NCI-H1694 treated with DMSO at 0.1 percent for 48 hours (cell line): ENCODE measurements at places on chromosomes 3 and 15.
A peak's percentile ranks its signal among the peaks of the same experiment; 100 is the strongest.

- no peak for DNase-seq
These were observed 179.6 kb downstream of the NSMCE3 start for GRCh38 chr15:29089731-29090616.

DNA sequence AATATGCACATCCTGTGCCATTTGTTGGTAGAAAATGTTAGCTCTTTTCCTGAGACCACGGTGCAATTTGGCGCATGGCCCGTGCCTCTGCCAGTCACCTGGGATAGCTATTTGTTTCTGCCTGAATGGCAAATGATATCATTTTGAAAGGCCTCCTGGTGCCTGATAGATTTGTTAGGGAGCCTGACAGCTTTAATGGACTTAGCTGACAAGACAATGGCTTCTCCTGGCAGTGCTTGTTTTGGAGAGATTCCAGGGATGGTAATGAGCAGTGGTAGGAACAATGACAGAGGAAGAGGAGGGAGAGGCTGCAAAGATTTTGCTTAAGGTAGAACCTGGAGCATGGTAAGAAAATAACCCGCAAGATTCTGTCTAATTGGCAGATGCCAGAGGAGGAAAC is 268.5 kb downstream of the CLSTN2 start:
- DNase-seq: peak; percentile 85

DNA sequence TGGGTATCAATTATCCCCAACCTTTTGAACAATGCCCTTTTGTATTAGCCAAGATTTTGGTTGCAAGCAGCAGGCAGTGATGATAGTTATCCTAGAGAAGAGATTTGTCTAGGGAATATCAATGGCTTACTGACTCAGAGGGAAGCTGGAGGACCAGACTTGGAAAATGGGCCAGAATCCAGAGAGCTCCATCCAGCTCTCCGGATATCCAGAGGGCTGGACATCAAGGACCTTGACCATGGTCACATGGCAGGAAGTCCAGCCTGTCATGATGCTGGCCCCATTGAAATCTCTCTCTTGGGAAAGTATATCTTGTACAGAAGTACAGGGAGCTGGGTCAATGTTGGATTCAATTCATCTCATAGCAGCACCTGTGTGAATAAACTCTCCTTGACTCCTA is 148.5 kb upstream of the PDZRN3 start:
- no peak for DNase-seq

DNA sequence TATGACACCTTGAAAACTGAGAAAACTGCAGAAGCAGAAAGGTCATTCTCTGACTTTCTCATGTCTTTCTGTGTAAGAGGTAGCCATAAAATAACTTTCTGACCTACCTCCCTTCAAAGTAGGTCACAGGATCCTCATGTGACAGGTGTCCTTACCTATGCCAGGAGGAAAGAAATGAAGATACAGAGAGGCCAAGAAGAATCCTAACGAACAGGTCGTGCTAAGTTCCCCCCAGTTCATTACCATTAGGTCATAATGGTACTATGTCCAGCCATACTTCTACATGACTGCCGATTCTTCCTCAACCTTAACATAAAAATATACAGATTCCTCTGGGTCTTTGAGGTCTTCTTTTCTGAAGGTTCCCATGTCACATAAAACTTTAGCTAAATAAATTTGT is 118.6 kb downstream of the FOXB1 start:
- DNase-seq: no peak

- DNase-seq: no peak
These were observed 84.3 kb downstream of the MB21D2 start for GRCh38 chr3:192833177-192833890.

DNA sequence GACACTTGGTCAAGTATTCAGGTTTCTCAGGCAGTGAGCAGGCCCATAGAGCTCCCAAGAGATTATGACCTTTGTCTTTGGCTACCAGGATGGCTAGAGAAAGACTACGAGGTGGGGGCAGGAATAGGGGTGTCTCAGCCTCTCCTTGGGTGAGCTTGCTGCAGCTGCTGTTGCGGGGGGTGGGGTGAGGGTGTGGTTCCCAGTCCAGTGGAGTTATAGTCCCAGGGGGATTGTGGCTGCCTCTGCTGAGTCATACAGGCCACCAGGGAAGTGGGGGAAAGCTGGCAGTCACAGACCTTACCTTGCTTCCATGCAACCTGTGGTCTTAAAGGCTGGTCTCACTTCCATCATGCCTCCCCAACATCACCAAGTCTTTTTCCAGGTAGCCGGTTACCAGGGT is 31.7 kb downstream of the ATP2C1 start:
- DNase-seq: no peak

- DNase-seq: no peak
These were observed 102.4 kb downstream of the FRMD4B start for GRCh38 chr3:69283496-69283895.

- DNase-seq: no peak
These were observed 198.3 kb downstream of the ERC2 start for GRCh38 chr3:56269755-56270535.

DNA sequence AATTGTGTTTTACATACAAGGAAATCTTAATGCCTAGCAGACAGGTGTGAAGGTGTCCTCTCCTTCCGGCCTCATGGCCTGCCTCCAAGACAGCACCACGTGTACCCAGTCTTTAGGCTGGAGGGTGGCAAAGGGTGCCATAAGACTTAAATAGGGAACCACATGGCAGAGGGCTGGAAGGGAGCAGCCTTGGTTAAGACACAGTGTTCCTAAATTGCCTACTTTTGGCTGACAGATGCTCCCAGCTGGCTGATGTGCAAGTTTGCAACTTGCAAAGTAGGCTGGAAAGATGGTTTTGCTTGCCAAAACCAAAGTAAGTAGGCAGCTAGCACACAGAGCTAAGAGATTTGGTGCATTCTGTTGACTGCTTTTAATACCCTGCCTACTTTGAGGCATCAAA is 45.2 kb downstream of the CCNB2 start:
- DNase-seq: no peak

DNA sequence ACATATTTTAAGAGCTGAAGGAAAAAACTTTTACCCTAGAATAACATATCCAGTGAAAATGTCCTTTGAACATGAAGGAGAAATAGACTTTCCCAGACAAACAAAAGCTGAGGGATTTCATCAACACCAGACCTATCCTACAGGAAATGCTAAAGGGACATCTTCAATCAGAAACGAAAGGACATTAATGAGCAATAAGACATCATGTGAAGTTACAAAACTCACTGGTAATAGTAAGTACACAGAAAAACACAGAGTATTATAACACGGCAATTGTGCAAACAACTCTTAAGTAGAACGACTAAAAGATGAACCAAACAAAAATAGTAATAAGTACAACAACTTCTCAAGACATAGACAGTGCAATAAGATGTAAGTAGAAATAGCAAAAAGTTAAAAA is 3.5 kb upstream of the ZSCAN2 start:
- no peak for DNase-seq

- DNase-seq: no peak
These were observed 11.4 kb upstream of the HEG1 start for GRCh38 chr3:125067225-125067624.

GRCh38 chr3:85781806-85782205 is 823.0 kb downstream of the CADM2 start:
- no peak for DNase-seq

DNA sequence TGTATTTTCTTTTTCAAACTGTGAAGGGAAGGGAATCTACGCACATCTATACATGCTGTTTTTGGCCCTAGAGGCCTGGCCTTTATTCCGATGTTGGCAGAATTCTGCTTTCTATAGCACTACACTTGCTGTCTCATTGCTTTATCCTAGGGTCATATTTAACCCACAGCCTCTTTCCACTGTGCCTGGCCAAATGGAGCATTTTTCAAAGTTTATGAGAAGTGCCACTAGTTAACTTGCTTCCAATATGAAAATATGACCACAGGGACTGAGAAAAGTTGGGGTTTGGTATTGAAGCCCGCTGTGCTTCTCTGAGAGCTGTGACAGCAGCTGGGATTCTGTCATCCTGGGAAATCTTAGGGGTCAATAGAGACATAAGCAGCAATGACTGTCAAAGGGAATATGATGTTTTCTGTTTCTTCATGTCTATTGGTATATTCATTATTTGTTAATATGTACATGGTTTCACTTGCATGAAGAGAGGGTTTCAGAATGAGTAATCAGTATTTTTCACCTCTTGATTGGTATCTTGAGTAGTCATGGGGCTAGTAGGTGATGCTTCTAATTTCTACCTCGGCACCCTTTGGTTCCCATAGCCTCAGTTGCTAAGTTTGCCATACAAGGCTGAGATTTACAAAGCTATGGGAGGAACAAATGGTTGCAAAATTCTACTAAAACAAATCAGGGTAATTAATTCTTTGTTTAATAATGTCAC is 275.8 kb upstream of the RBMS3 start:
- DNase-seq: no peak

GRCh38 chr3:183802989-183803388 is 22.4 kb downstream of the MAP6D1 start:
- no peak for DNase-seq

GRCh38 chr15:60971732-60972131 is 257.4 kb downstream of the RORA start:
- no peak for DNase-seq

GRCh38 chr3:121515313-121515712 is 30.5 kb downstream of the POLQ start:
- peak; percentile 44 for DNase-seq

DNA sequence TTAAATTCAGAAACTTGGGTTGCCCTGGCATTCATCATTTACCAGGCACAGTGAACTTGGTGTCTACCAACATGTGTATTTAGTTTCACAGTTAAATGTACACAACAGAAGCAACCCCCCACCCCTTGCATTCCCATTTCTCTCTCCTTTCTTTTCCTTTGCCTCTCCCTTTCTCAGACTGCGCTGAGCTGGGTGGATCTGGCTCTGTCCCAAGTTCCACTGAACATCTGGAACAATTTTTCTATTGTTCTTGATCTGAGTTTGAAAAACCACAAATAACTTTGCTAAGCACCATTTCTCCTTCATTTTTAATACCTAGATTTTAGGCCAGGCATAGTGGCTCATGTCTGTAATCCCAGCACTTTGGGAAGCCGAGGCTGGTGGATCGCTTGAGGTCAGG is 242.2 kb downstream of the ABHD5 start:
- DNase-seq: no peak

GRCh38 chr3:154851644-154852043 is 228.5 kb upstream of the MME start:
- no peak for DNase-seq

GRCh38 chr3:193049935-193050334 is 132.3 kb upstream of the MB21D2 start:
- no peak for DNase-seq

DNA sequence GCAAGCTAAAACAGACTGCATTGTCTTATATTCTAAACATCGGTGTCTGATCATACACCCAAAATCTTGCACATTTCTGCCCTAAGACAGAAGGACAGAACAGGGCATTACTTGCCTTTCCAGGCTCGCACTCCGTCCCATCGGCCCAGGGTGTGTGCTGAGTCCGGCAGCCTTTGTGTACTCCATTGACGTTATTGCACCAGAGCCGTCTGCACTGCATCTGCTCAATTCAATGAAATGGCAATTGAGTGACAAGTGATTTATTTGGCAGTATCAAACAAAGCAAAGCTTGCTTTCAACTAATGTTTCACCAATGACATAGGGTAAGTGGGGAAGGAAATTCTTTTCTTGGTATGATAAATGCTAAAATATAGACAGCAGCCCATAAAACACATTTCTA is 40.0 kb downstream of the ADAMTS9 start:
- DNase-seq: no peak

DNA sequence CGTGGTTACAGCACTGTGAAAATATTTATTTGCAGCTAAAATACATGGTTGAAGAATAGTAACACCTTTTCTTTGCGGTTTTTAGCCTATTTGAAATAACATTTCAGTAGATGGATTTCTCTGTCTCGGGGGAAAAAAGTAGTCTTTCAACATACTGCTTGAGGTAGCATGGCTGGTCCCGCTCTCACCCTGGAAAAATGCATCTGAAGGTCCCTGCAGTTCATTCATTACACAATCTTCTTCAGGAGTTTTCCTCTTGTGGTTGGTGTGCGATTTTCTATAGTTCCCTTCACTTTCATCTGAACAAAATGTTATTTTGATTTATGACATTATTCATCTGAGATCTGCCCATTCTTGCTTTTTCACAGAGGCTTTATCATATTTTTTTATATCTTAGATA is 75.9 kb downstream of the STRIT1 start:
- DNase-seq: no peak

DNA sequence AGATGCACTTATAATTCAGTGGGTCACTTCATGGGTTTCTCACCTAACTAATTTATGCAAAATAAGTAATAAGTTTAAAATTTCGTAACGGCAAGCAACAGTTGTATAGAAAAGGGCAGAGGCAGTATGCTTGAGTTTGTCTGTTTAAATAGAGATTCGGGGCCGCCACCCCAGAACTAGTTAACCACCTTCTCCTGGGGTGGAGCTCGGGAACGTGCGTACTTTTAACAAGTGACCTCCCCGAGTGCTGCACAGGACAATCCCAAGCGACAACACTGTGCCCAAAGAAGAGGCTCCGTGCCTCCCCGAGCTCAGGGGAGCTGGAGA is 439 bp downstream of the SSR3 start:
- no peak for DNase-seq

DNA sequence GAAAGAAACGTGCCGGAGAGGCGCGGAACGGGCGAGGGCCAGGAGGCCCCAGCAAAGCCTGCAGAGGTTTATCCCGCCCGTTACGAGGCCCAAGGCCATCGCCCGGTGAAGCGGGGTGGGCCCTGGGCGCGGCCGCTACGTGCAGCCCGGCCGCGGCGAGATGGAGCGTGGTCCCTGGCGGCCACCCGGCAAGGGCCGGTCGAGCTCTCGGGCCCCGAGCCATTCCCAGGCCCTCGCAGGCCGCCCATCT is 1.1 kb downstream of the PKM start:
- DNase-seq: no peak

DNA sequence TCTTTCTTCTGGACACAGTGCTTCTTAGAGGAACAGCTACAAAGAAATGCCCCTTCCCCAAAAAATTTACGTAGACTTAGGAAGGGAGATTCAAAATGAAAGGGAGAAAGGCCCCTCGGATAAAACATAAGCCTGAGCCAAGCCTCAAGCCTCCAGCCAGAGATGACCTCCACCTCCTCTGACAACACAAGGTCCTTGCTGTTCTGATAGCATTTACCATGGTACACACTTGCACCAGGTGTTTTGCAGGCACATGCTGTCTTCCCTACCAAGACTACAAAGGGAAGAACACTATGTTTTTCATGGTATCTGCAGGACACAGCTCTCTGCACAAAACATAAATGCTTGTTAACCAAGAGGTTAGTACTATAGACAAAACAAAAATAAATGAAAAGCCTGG is 27.8 kb downstream of the RYK start:
- no peak for DNase-seq

DNA sequence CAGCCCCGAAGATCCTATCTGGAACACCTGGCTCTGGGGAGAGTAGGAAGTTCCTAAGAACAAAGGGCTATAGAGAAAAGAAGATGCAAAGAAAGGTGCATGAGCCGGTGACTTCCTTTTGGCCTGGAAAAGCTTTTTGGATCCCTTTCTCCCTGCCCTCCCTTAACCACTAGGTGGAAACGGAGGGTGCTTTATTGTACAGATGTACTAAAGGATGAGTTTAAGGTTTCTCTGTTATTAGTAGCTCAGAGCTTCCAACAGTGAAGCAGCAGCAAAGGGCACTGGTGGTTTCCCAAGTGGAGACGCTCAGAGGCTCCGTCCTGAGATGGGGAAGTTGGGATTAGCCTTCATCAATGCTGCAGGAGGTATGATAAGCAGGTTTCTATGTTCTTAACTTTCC is 5.9 kb upstream of the ADGRG7 start:
- no peak for DNase-seq

GRCh38 chr3:177615015-177615414 is 417.7 kb upstream of the TBL1XR1 start:
- DNase-seq: no peak

GRCh38 chr3:188097791-188098190 is 56.2 kb upstream of the LPP start:
- DNase-seq: no peak
